Fibroblast of skin of right quadriceps (primary cell): ENCODE measurements at places on chromosomes 1 and 21.

DNA sequence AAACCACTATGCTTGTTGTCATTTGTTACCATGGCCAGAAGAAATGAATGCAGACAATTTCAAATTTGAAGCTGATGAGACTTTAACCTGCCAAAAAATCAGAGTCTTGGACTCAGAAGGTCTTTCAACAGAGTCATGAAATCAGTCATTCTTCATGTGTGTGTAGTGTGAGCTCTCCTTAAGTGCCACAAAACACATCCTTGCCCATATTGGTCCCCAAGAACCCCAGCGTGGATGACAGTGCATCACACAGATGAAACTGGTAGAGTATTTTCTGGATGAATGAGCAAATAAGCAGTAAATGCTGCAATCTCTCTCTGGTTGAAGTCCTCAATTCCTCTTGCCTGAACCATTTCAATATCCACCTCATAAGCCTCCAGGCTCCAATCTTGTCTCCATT, 28.7 kb upstream of the ETS2 start:
- DNase-seq: no peak

- no peak for DNase-seq
These were observed 102.3 kb upstream of the ZNF648 start for GRCh38 chr1:182163821-182164223.

- no peak for DNase-seq
These were observed 9.5 kb downstream of the ATP1B1 start for GRCh38 chr1:169115891-169116585.

DNA sequence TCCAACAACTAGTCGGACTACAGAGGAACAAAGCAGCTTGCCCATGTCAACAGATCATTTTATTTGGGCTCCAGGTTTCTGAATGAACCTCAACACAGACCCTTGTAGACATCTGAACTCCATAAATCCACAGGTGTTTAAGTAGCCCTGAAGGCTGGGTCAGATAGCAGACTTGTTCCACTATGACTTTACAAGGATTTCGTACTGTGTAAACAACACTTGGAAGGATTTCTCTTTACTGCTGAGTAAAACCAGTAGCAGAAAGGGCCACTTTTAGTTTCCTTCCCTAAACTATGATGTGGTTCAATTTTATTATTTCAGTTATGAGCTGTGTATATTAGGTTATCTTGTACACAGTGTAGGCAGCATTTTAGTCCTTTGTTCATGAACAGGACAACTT, 316.4 kb upstream of the ADGRL2 start:
- no peak for DNase-seq

DNA sequence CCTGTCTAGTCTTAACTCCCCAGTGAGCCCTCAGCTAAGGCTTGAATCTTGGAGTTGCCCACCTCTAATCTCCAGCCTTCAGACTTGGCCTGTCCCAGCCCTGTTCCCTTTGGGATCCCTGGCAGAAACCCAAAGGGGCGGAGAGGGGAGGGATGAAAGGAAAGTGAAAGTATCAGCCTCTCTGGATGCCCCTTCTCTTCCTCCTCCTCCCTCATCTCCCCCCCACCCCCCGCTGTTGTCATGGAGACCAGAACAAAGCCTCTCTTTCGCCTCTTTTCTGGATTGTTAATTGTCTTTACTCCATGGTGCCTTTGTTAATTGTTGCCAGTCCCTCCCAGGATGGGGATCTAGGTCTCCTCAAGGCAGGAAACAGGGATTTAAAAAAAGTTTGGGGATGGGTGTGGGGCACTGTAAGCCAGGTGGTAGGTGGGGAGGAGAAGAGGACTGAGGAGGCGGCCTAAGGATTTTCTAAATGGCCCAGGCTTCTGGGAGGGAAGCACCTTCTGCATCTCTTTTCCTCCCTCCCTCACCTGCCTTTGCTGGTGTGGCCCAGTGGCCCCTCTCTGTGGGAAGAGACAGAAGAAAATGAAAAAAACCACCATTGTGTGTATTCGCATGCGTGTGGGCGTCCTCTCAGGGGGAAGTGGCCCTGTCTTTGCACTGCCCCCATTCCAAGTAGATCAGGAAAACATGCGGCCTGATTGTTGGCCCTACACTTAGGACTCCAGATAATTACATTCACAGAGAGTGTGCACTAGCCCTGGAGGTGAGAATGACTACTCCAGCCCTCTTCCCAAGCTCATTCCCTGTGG, 7.5 kb upstream of the SOX13 start:
- DNase-seq: peak; percentile 35

DNA sequence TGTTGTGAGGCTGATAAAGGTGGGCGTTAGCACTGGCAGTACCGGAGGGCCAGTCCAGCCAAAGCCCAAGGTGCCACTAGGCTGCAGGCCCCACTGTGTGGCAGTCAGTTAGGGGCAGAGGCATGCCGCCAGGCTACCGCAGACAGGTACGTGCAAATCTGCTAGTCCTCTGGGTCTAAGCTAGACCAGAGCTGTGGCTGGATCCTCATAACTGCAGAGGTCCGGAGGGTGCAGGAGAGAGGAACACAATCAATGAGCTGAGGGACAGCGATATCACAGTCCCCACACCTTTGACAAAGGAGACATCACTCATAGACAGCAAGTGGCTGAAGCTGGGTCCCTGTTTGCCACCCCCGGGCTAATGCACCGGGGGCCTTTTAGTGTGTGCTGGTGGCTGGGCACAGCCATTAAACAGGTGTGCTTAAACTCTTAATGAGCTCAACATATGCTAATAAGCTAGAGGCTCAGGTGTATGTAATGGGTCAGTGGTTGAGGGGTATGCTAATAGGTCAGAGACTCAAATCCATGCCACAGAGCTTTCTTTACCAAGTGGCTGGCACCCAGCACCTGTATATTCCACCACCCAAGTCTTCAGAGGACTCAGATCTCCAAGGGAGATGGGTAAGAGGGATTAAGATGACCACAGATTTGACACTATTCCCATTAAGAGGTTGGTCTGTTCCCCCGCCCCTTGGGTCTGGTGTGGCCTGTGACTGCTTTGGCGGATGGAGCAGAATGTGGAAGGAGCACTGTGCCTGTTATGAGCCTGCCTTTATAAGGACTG, 82.0 kb downstream of the GLIS1 start:
- no peak for DNase-seq

GRCh38 chr1:173161510-173162221, 45.5 kb downstream of the TNFSF4 start:
- peak; percentile 70 for DNase-seq

DNA sequence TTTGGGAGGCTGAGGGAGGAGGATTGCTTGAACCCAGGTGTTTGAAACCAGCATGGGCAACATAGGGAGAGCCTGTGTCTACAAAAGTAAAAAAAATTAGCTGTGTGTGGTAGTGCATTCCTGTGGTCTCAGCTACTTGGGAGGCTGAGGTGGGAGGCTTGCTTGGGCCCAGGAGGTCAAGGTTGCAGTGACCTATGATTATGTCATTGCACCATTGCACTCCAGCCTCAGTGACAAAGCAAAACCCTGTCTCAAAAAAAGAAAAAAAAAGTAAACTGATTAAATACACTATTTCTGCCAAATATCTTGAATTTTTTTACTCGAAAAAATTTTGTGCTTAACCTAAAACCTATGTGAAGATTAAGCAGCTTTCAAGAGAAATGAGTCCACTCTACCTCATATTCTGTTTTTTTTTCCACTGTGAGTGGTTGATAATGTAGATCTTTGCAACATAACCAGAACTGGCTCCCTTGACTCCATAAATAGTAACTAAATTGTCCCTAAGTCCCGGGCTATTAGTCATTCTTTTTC, 19.4 kb upstream of the ZNF281 start:
- peak; percentile 87 for DNase-seq

GRCh38 chr1:86913399-86913895, 479 bp downstream of the SELENOF start:
- peak; percentile 31 for DNase-seq

GRCh38 chr1:35748326-35748725, 21.5 kb downstream of the CLSPN start:
- DNase-seq: no peak

- no peak for DNase-seq
These were observed 31.3 kb downstream of the NSL1 start for GRCh38 chr1:212760126-212760823.

GRCh38 chr21:41520560-41521442, 12.8 kb upstream of the TMPRSS2 start:
- no peak for DNase-seq

DNA sequence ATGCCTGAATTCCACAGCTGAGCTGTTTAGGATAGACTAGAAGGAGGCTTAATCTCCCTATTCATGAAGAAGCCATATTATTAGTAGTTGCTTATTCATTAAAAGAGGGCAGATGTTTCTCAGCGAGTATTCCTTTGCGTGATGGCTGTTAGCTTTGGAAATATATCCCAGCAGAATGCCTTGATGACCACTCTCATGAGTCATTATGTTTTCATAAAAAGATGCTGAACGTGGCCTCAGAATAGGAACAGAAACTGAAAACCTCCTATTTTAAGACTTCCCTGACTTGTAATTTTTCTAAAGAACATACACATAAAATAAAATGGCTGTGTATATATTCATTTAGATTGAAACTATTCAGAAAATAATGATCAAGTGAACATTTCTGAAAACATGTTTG, 9.6 kb upstream of the PLA2G4A start:
- DNase-seq: peak; percentile 68

- no peak for DNase-seq
These were observed 366.7 kb downstream of the CAMTA1 start for GRCh38 chr1:7151978-7152377.

- no peak for DNase-seq
These were observed 7.1 kb downstream of the POU3F1 start for GRCh38 chr1:38039331-38040088.

- DNase-seq: no peak
These were observed 6.7 kb upstream of the SLC19A1 start for GRCh38 chr21:45548711-45549491.

- no peak for DNase-seq
These were observed 92.0 kb downstream of the STUM start for GRCh38 chr1:226640321-226641136.

DNA sequence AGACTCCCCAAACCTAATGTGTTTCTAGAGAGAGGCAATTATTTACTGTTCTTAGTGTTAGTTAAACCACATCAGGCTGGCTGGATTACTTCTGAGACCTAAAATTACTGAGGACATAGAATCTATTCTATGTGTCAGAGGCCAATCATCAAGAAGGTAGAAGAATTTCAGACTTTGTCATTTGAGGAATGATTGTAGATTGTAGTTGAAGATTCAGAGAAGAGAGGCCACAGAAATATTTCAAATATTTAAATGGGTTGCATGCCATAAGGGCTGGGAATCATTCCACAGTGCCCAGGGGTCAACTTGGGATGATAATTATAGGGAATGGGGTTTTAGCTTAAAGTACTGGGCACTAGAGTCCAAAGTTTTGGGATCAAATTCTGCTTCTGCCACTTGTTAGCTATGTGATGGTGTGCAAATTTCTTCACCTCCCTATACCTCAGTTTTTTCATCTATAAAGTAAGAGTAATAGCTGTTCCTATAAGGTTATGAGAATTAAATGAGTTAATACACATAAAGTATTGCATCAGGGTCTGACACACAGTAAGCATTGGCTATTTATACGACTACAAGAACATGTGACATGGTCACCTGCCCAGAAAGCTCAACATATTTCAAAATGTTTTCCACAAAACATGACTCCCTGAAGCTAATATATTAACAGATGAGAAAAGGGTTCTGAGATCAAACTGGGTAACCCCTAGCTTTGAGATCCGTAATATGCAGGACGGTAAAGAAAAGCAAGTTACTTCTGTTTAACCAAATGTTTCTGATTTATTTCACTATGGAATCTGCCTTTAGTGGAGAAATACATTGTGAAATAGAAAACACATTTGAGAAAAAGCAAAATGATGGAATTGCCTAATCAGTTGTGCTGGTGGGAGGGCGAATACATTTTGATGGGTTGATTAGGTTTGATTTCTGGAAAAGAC, 69.7 kb upstream of the SPAG17 start:
- DNase-seq: peak; percentile 50

DNA sequence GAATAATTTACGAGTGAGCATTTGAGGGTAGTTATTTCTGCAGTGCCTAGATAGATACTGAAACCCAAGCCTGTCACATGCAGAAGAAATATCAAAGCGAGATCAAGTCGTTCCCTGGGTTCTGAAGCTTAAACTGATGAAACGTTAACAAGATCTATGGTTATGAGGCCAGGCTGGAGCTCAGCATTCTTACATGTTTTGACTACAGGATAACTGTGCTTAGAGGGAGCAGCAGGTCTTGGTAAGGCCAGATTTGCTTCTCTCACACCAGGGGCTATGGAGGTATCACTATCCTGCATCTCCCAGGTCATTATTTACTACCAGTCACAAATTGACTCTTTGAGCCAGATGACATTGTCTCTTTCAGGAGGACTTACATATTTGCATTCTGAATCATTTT, 1401.4 kb upstream of the PRMT6 start:
- DNase-seq: no peak

DNA sequence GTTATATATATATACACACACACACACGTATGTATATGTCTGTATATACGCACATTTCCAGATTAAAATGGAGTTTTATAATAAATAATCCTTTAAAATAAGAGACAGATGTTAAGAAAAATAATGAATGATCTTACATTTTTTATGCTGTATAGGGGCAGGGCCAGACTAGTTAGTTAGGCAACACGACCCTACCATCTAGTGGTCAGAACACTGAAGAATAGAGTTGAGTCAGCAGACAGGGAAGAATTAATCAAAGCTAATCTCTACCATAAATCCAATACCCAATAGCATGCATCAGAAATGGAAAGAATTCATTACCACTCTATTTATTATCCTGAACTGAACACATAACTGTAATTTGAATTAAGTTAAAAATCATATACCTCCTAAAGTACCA, 156.7 kb downstream of the BRINP3 start:
- DNase-seq: peak; percentile 36

GRCh38 chr1:205270764-205271163, 43.0 kb downstream of the TMCC2 start:
- DNase-seq: peak; percentile 33

- DNase-seq: no peak
These were observed 1.5 kb downstream of the ITSN1 start for GRCh38 chr21:33643658-33644311.

DNA sequence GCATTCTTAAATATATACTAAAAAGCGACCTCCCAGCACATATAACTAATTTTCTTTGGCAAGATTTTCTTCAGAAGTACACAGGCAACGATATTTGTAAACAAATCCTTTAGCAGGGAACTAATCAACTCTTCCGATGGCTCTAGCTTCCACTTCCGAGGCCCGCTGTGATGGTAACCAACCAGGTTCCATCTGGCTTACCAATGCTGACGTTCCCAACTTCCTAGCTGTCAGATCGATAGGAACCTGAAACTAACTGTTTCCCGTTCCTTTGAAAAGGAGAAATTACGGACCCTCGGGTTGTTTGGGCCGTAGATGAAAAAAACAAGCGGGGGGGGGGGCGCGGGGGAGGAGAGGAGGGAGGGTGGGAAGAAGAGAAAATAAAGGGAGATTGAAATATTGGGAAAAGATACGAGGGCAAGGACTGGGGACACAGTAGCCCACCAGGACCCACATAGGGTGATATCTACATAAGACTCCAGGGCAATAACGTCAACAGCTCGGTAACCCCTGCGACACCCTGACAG, 513 bp downstream of the GTF2B start:
- no peak for DNase-seq

- DNase-seq: no peak
These were observed 253.8 kb upstream of the HOOK1 start for GRCh38 chr1:59560807-59561450.
